ENCODE measurements at places on chromosomes 2 and 18.
A peak's percentile ranks its signal among the peaks of the same experiment; 100 is the strongest.

- no peak for DNase-seq
Measured at GRCh38 chr2:76870011-76870410, 652.2 kb downstream of the LRRTM4 start.

- no peak for DNase-seq
Measured at GRCh38 chr18:49565612-49566011, 3.8 kb downstream of the LIPG start.

DNA sequence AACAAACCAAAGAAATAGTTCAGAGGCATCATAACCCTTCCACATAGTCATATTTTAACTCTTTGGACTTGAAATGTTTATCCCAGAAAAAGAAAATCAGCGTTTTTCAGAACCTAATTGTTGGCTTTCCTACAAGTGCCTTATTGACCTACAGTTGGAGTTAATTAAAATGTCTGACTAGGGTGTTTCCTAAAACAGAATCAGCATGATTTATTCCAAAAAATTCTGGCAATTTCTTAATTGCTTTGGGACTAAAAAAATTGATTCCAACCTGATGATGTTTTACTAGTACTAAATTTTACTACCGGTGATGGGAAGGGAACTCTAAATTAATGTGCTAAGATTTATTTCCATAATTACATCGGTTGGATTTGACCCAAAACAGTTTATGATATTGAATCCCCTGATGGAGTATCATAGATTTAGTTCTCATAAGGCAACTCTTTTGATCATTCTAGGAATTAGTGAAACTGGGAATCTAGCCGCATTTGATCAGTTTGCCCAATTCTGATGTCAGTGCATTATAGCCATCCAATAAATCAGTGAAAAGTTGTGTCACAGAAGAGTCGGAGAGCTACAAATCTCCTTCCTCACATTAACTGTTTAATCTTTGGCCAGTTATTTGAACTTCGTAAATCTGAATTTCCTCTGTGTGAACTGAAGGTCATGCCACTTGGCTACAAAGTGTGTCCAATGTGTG lies 134.3 kb upstream of the DSEL start:
- no peak for DNase-seq

GRCh38 chr2:60925994-60926740 lies 44.8 kb downstream of the REL start:
- DNase-seq = no peak

GRCh38 chr2:44197816-44198215 lies 29.1 kb downstream of the PPM1B start:
- DNase-seq = no peak

- no peak for DNase-seq
Measured at GRCh38 chr2:45680351-45680967, 29.0 kb downstream of the PRKCE start.

- no peak for DNase-seq
Measured at GRCh38 chr2:170009209-170009608, 168.7 kb upstream of the MYO3B start.

DNA sequence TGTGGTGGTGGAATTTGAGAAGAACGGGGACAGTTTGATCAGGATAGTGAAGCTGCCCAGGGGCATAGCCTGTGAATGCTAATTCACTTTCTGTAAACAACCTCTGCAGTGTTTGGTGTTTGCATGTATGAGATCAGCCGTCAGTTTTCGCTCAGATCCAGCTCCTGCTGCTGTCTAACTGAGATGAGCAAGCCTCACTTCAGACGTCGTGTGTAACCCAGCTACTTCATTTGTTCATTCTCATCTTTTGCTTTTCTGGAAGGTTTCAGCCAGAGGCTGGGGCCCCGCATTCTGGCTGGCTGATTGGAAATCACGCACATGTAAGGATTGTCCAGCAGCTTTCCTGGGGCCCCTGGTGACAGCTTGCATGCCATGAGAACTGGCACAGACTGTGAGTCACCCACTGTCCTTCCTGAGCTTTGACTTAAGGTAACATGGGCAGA lies 48.9 kb downstream of the LDLRAD4 start:
- no peak for DNase-seq

DNA sequence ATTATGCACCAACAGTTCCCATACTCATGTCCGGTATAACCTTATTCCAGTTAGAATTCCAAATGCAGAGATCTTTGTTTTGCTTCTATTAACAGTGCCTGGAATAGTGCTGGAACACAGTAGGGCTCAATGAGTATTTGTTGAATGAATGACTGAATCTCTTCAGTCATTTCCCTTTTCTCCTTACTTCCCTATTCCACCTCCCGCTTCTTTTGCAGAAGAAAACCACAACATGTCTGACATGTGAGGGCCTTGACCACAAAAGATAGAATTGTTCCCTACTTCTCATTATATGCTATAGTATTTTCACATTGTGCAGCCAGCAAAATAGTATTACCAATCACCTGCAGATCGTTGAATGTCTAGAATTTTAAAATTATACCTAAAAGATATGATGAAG lies 19.5 kb upstream of the HNRNPLL start:
- DNase-seq = no peak

DNA sequence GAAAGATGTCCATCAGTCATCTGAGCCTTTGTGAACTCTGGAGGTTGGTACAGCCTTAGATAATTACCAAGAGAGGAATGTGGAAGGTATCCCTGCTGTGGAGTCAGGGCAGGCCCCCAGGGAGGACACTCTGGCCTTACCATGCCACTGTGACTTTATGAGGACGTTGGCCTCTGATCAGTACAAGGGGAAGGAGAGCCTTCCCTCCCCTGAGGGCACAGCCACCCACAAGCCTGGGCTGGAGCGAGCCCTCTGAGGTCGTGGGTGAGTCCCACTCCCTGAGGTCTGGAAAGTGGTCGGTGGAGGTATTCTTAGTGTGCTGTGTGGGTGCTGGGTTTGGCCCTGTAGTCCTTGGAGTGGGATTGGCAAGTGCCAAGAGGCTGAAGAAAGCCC lies 91.6 kb downstream of the STPG4 start:
- DNase-seq = no peak

GRCh38 chr2:76870581-76870980 lies 651.6 kb downstream of the LRRTM4 start:
- DNase-seq = no peak

GRCh38 chr18:48405978-48406377 lies 3.2 kb downstream of the ZBTB7C start:
- no peak for DNase-seq

DNA sequence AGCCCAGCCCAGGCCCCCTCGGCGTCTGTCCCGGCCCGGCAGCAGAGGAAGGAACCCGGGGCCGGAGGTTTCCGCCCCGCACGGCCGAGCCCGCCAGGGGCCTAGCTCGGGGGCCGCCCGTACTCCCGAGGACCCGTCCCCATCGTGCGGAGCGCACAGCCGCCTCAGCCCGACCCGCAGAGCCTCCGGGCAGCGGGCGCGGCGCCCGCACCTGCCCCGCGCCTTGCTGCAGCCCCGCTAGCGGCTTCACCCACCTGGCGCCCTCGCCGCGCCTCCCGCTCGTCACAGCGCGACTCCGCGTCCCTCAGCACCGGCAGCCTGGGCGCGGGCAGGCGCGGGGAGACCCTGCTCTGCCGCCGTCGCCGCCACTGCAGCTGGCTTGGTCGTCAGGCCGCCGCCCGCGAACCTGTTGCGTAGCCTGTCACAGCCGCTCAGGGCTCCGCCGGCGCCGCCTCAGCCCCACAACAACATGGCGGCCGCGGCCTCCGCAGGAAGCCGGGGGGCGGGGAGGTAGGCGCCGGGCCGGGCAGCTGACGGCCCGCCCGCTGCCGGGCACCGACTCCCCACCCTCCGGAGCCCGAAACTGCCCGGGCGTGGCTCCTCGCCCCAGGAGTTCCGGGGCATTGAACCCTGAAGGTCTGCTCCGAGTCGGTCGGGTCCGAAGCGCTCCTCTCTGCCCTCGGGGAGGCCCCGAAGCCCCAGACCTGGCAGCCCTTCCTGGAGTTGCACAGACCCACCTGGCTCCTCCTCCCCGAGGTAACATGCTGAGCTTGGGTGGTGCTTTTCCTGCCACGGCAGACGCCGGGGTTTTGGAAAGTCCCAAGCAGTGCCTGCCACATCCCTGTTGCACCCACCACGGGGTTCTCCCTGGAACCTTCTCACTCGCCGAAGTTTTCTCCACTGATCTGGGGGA lies at the start of gene ITSN2:
Gene ITSN2 (minus strand): TSS at position 487 of the 913 bp plus-strand sequence. CDS start 32,454 bp downstream, outside the sequence.
- peak; percentile 85 for DNase-seq

- DNase-seq = no peak
Measured at GRCh38 chr18:46009125-46009840, 42.2 kb upstream of the EPG5 start.

DNA sequence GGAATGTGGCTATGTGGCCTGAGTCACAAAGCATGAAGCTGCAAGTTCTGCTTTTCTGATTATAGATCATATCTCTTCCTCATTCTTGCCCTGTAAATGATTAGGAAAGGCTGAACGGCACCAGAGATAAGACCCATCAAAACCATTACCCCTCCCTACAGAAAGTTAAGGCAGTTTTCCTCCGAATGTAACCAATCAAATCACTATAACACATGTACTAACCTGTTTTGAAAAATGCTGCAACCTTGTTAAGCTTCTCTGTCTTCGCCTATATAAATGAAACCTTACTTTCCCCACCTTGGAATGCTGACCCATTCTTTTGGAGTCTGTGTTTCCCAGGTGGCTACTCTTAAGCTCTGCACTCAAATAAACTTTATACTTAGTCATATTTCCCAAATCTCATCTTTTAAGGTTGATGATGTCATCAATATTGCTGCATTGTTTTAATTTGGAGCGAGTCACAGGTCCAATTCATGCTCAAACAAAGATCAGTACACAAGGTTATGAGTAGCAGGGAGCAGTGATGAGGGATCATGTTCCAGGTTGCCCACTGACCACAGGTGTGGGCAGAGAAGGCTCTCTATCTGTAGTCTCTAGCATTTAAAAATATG lies 662.3 kb downstream of the IRS1 start:
- DNase-seq = no peak

- DNase-seq = no peak
Measured at GRCh38 chr2:8198766-8199382, 483.0 kb upstream of the ID2 start.

GRCh38 chr2:181007086-181007837 lies 26.9 kb downstream of the UBE2E3 start:
- no peak for DNase-seq

- DNase-seq = no peak
Measured at GRCh38 chr2:58939388-58939787, 698.3 kb upstream of the FANCL start.

DNA sequence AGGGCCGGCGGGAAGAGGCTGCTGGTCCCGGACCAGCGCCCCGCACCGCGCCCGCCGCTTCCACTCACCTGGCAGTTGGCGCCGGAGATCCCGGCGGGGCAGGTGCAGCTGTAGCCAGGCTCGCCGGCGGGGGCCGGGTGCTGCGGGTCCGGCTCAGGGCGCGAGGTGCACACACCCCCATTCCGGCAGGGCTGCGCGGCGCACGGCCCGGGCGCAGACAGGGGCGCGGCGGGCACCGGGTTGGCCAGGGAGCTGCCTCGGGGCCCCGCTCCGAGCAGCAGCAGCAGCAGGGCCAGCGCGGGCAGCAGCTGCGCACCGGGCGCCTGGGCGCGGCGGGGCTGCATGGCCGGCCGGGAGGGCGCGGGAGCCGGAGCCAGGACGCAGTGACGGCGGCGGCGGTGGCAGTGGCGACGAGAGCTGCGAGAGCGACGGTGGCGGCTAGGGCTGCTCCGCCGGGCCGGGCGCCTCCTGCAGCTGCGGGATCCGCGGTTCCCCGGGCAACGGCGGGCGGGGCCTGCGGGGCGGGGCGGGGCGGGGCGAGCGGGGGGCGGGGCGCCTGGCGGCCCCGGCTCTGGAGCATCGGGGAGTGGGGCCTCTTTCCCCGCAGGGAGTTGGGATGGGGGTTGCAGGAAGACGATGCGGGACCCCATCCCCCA lies at the start of gene DNER:
Gene DNER (minus strand): TSS at position 476 of the 656 bp plus-strand sequence. CDS start 132 bp downstream, at position 344.
- no peak for DNase-seq

DNA sequence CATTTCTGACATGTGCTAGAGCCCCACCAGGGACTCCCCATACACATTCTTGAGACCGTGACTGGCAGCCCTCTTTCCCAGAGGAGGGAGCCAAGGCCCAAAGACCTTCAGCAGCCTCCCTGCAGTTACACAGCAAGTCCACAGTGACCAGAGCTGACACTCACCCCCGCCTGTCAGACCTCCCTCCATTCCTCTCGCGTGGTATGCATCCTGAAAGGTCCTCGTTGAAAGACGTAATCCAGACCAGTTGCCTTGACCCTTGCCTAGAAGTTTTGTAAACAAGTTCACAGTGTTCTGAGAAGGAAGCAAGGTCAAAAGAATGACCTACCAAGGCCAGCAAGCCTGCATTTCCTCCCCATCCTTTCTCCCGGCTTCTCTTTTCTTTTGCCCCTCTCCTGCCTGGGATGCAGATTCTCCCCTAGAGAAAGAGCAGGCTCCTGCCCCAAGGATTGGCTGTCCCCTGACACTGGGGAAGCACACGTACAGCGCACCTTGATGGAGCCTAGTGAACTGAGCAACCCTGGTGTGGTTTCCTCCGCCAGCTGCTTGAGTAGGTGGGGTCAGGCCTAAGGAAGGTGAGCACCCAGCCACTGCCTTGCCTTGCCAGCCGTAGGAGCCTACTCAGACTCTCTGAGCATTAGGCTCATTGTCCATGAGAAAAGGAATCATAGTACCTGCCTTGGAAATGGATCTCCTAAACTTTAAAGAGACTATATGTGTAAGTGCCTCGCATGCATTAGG lies 18.3 kb downstream of the TRIB2 start:
- no peak for DNase-seq

DNA sequence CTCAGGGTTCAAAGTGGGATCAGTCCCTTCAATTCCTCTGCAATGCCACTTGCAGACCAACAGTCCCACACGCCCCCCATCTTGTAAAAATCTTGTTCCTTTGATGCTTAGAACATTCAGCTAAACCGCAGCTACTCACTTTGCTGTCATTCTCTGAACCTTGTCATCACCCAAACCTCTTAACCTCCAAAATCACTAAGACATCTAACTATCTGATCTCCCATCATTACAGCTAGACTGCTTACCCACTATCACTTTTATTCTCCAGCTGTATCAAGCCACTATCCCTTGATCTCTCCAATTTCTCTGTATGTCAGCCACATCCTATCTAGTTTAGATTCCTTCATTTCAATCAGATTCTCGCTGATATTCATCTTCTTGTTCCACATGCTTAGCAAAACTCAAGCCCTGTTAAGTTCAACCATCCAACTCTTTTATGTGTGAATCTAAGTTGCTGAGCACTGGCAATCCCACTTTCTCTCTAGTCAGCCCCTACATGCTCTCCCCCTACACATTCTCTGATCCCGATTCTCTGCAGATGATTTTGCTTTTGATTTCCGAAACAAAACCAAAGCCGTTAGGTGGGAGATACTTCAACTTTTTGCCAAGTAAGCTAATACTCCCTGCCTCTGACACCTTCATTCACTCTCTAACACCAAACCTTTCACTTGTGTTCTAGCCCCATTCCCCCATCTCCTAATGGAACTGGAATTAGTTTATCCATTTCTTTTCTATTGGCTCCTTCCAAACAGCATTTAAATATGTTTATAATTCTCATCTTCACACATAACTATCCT lies 4.6 kb downstream of the GTF3C2 start:
- no peak for DNase-seq

- DNase-seq = no peak
Measured at GRCh38 chr2:26652361-26653041, 11.3 kb upstream of the CIB4 start.
